ENCODE measurements at places on chromosomes 6 and 20.

GRCh38 chr20:35368666-35369423, 42.9 kb downstream of the UQCC1 start:
- DNase-seq = no peak

GRCh38 chr20:62768551-62769287, 27.6 kb upstream of the MRGBP start:
- no peak for DNase-seq

DNA sequence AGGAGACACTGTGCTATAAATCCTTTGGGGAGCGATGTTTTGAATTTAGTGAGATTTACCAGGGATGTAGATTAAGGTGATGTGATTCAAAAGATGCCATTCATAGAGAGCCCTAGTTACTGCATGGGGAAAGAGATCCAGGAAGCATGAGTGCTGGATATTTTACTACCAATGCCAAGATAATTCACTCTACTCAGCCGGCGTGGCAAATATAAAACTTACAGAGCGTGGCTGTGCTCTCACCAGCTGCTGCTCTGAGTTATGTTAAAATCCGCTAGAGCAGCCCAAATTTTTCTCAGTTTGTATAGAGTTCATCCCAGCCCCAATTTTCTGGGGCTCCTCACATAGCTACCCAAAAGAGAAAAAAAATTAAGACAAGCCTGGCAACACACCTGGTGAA, 48.6 kb downstream of the BFSP1 start:
- no peak for DNase-seq

DNA sequence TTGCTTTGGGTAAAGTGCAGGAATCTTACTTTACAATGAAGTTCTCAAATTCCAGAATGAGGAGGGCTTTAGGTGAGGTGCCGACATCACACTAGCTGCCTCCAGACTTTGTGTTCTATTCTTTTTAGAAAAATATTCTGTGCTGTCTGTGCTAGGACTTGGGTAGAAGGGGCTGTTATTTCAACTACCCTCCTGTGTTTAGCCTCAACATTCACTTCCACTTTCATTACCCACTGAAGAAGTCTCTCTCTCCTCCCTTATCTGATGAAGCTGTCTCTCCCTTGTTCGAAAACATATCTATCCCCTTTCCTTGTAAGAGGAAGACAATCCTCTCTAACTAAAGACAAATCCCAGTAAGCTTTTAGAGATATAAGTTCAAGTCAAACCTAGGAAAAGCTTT, 25.0 kb upstream of the BRPF3 start:
- DNase-seq = no peak

DNA sequence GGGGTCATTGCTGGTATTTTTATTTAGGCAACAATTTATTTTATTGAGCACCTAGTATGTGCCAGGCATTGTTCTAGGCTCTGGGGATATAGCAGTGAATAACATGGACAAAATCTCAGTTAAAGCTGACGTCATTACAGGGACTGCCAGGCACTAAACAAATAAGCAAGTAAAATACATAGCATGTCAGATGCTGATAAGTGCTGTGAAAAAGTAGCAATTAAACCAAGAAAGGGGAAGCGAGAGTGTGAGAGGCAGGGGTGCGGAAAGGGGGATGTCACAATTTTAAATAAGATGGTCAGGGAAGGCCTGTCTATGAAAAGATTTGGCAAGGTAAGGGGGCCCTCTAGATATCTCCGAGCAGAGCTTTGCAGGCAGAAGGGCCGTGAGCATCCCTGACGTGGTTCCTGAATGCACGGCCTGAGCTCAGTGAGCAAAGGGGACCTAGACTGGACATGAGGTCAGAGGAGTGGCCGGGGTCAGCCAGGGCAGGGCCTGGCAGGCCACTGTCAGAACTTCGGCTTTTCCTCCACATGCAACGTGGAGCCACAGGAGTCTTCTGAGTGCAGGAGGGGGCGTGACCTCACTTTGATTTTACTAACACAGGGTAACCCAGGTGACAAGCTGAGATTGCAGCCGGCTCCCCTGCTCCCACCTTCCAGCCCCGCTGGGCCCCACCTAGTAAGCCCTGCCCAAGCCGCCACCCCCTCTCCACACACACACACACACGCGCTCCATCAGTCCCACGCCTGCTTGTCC, 24.2 kb upstream of the SIRPA start:
- DNase-seq = no peak

DNA sequence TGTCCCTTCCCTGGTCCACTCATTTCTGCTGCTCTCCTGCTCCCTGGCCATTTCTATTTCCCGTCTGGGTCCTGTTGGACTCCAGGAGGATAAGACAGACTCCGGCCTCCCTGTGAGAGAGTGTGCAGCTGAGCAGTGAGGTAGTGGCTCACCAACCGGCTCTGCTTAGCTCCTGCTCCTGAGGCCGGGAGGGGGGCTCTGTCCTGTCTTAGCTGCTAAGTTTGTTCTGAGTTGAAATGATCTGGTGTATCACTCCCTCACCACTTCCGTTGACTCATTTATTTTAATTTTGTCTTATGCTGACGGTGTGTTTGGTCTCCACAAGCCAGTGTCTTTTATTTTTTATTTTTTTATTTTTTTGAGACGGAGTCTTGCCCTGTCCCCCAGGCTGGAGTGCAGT, 148.5 kb upstream of the PDE10A start:
- DNase-seq = no peak

- DNase-seq = no peak
Measured at GRCh38 chr6:11262242-11262641, 29.8 kb upstream of the NEDD9 start.

DNA sequence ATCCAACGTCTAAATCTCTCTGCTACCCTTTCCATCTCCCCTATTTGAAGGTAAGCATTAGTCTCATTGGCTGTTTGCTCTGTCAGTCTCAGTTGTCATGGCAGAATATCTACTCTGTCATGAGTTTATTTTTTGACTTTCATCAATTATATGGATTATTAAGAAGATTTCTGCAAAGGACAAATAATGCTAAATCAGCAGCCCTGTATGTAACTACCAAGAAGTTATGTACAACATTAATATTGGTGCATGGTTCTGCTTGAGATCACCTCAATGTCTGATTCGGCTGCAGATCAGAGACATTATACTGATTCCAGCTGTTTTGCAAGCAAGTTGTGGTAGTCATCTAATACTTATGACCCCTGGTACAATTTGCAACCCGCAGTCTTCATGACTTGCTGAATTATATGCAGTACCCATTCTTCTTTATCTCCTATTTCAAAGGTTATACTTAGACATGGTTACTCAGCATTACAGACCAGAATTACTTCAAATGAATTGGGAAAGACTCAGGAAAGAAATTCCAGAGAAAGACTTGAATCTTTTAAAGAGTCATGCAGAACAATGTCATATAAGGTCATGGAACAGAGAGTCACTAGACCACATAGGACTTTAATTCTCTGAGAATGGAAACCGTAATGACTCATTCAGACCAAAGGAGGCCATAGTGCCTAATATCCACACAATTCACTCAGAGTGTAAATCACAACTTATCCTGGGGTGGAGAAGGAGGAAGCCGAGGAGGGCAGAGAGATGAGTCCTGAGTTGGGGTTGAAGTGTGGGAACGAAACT, 201.4 kb downstream of the IBTK start:
- no peak for DNase-seq

- DNase-seq = no peak
Measured at GRCh38 chr6:107408714-107409113, 50.6 kb downstream of the PDSS2 start.

GRCh38 chr6:21828704-21829103, 235.2 kb downstream of the SOX4 start:
- DNase-seq = no peak

DNA sequence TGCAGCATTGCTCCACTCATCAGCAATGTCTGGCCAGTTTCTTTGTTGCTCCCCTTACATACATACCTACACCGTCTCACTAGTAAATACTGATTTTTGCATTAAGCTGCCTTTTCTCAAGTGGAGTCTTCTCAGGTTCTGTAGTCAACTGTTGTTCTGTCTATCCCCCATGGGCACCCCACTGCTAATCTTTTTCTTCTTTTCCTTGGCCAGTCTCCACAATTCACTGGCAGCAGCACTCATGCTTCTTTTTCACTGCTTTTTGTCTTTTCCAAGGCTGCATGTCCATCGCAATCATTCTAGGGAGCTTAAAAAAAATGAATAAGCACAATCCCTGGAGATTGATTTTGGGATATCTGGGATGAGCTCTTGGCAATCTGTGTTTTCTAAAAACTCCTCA, 10.3 kb upstream of the ERVFRD-1 start:
- DNase-seq = no peak

DNA sequence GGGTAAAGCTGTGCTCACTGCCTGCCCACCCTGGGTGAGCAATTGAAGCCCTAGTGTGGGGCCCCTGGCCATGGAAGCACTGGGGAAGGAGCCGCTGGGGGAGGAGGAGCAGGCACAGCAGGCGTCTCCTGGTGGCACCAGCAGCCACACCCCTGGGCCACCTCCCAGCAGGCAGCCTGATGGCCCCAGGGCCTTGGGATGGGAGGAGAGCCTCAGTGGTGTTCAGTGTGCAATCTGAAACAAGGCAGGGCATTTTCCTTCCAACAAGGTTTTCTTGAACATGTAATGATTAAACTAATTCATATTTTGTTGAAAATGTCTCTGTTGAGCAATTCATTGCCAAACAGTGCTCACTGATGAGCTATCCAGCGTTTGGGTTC, 151.0 kb downstream of the ZDHHC14 start:
- DNase-seq = no peak

DNA sequence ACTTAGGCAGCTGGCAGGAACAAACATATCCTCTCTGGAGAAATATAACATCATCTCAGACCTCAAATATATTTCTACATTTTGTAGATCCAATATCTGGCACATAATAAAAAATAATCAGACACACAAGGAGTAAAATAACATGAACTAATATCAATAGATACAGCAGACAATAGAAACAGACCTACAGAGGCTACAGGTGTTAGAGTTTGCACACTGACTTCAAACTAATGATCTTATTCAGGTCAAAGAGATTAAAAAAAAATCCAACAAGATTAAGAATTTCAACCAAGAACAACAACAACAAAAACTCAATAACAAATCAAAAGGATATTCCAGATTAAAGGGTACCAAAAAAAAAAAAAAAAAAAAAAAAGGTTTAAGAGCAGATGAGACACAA, 13.9 kb upstream of the CDYL start:
- no peak for DNase-seq

DNA sequence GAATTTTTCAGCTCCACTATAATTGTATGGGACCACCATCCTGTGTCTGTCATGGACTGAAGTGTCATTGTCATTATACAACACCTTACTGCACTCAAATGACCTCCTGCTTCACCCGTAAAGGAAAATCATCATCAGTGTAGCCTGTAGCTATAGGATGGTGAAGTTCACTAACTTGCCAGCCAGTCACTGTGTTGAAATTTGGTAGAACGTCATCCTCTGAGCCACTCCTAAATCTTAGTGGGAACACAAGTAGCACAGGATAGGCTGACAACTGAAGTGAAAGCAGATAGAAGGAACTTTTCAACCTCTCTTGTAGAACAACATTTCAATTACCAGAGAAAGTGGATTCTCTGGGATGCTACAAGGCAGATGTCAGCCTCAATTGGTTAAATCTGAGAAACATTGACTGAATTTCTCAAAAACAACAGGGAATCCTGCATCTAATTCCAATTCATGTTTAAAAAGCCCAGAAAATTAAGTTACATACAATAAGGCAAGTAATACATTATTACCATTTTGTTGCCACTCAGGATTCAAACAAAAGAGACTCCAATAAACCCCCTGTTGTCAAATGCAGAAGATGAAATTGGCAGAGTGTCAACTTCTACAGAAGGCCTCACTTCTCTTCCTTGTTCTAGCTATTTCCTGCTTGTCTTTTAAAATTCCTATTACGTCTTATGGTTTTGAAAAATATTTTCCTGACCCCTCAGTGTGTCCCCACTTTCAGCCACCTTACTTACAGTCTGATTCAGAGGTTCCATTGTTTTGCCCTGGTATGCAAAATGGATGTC, 647.9 kb upstream of the AGPAT4 start:
- no peak for DNase-seq

DNA sequence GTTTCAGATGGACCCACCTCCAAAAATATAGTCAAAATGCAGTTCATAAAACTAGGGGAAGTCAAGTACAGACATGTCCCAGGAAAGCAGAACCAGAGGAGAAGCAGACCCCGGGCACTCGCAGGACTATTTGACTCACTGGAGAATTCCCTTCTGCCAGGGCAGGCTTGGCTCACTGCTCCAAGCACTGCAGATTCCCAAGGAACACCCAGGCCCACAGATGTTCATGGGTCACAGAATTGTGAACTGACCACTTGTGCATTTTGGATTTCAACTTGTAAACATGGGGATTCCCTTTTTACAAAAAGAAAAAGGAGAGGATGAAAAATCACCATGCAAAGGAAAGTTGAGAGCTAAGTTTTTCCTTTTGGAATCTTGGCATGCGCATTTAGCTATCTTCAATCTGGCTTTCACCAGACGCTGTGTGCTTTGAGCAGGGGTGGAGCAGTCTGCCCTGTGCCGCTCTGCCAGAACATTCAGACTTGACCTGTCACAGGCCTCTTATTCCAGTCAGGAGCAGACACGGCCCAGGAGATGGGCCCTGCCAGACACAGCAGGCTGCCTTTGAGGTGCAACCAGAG, 237.5 kb upstream of the TAB2 start:
- DNase-seq = no peak

DNA sequence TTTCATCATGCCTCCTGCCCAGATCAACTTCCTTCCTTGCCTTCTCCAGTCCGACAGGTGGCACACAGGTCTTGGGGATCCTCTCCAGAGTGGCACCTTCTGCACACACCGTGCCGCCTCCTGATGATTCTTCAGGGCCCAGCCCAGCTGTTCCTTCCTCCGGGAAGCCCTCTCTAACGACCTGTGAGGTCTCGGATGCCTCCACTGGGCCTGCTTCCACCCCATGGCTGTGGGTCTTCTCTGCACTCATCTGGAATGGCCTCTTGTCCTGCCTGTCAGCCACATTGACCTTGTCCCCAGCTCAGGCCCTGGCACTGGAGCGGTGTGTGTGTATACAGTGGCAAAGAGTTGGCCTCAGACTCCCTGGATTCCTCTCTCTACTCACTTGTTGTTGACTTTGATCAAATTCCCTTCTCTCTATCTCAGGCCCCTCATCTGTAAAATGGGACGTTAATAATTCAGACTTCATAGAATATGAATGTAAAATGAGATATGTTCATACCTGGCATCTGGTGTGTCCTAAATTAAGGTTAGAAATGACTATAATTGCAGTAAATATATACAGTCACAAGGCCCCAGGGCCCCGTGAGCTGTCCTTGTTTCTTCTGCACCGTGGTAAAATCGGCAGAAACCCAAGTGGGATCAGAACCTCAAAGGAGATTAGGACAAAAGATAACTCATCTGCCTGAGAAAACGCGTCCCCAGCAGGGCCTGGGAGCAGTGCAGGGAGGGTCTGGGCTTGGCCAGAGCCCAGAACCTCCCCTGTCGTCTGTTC, 1.5 kb downstream of the FAM210B start:
- DNase-seq = no peak
